ENCODE measurements at places on chromosomes 3 and 15.

- DNase-seq, result no peak
Measured at GRCh38 chr3:50632450-50632849, 15.5 kb downstream of the MAPKAPK3 start.

GRCh38 chr15:47908486-47908885, 191.2 kb downstream of the SEMA6D start:
- no peak for DNase-seq

DNA sequence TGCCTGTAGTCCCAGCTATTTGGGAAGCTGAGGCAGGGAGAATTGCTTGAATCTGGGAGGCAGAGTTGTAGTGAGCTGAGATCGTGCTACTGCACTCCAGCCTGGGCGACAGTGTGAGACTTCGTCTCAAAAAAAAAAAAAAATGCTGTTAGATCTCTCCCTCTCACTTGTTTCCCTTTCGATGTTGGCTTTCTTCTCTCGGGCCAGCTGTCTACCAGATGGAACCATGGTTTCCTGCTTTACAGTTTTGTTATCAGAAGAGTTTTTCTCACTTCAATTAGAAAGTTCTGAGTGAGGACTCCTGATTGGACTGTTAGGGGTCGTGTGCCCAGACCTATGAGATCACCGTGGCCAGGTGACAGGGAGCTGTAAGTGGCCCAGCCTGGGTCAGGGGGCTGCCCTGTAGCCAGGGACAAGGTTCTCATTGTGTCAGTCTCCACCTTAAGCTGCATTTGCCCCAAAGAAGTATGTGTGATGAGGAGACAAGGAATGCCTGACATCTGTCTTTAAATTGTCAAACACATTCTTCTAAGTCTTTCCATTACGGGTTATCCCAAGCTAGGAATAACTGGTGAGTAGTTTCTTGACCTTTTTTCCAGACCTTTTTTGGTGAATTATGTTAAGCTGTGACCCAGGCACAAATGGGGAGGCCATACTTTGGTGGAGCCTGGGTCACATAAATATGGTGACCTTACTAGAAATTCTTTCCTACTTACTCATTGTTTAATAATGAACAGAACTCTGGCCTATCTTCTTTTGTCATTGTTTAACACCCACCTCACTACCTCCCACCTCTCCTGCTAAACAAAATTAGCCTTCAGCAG, 25.2 kb downstream of the SNAPC5 start:
- DNase-seq, result no peak

- DNase-seq, result no peak
Measured at GRCh38 chr3:128402998-128403397, 63.7 kb downstream of the DNAJB8 start.

DNA sequence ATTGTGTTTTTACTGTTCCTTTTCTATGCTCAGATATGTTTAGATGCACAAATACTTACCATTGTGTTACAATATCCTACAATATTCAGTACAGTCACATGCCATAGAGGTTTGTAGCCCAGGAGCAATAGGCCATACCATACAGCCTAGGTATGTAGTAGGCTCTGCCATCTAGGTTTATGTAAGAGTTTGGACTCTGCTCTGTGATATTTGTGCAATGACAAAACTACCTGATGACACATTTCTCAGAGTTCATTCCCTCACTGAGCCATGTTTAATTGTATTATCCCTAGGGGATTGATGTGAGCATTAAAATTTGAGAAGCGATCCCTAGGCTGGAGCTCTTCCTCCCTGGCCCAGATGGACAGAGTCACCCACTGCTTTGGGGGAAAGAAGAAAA, 270.0 kb upstream of the PROK2 start:
- DNase-seq, result no peak

- DNase-seq, result no peak
Measured at GRCh38 chr3:46714728-46715506, 2.8 kb downstream of the PRSS50 start.

GRCh38 chr15:85878828-85879225, 84.1 kb upstream of the KLHL25 start:
- no peak for DNase-seq

GRCh38 chr15:74785194-74786032, 3.5 kb downstream of the CSK start:
- DNase-seq, result no peak

- no peak for DNase-seq
Measured at GRCh38 chr3:117193390-117193789, 483.8 kb downstream of the TUSC7 start.

DNA sequence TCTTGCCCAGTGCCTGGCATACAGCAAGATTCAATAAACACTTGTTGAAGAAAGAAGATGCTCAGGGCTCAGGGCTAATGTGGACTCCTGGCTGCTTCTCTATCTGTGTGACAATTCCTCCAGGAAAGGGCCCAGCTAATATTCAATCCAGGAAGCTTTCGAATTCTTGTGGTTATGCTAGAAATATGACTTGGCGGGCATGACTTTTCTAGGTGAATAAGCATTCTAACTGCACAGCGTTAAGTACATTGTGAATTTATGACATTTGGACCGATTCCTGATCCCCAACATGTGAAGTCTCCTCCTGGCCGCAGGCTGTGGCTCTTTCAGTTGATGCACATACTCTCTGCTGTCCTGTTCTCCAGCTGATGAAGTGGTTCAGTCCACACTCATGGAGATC, 117.0 kb downstream of the IMPG2 start:
- DNase-seq, result no peak

- no peak for DNase-seq
Measured at GRCh38 chr15:62950462-62950931, 92.0 kb upstream of the TPM1 start.

DNA sequence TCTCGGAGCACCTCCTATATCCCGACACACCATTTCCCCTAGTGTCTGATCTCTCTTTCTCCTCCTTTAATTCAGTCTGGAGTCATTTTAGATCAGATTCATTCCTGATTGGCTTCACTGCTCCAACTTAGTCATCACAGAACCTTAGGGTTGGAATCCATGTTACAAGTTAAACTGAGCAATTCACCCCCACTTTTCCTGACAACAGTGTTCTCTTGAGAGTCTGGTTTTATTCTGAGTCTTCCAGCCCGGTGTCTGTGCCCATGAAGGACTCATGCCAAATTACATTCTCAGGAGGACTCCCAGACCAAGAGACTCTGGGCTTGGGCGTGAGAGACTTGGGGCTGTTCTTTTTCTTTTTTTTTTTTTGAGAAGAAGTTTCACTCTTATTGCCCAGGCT, 57.5 kb downstream of the LPP start:
- no peak for DNase-seq

- no peak for DNase-seq
Measured at GRCh38 chr3:2653706-2654105, 456.5 kb downstream of the IL5RA start.

DNA sequence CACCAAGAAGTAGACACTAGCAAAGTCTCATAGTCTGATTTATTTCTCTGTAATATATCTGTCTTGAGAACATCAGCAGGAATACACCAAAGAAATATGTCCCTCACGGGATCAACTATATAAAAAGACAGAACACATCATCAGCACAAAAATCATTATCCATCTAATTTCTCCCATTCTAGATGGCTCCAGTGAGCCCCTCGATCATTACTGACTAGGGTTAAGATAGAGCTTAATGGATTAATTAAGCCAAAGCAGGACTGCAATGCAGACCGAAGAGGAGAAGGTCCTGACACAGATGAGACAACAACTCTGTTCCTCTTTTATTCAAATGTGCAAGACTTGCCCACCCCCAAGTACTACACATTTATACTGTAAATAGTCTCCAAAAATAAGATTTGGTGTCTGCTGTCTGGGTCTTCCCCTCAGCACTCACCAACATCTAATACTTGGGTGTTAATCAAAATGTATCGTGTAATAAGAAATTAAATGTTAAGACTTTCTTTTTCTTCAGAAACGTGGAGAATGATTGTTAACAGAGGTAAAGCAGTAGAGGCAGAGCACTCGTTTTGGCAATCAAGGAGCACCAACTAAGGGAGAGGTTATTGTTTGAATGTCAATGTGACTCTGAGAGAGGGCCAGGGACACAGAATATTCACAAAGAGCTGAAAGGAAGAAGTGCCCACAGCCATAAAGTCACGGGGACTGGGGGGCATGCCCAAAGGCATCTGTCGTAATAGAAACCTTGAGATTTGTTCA, 133.6 kb downstream of the TIGIT start:
- DNase-seq, result no peak

Data from NCI-H2081 treated with DMSO at 0.1 percent for 48 hours (cell line).